Liver (tissue), 10 donors: ENCODE measurements at places on chromosomes 3 and 15.

- DNase-seq = peak; percentile 32
Measured at GRCh38 chr3:134060561-134061385, 31.0 kb upstream of the SLCO2A1 start.

- no peak for DNase-seq
Measured at GRCh38 chr15:65902373-65902772, 33.1 kb downstream of the RAB11A start.

GRCh38 chr15:99310745-99311144 lies 59.5 kb downstream of the LRRC28 start:
- no peak for DNase-seq

DNA sequence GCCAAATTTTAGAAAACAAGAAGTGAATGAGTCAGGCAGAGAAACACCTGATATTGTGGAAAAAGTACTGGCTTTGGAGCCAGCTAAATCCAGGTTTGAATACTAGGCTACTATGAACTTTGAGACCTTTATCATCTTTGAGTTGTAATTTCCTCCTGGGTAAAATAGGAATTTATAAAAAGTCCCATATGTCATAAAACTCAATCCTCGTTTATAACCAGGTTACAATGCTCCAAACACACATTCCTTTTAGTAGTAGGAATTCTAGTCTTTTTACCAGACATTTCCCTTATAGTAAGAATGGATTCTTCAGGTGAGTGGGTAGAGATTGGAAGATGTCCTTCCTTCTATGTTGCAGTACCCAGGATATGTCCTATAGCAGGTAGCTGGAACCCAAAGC lies 16.7 kb upstream of the DPH6 start:
- no peak for DNase-seq

DNA sequence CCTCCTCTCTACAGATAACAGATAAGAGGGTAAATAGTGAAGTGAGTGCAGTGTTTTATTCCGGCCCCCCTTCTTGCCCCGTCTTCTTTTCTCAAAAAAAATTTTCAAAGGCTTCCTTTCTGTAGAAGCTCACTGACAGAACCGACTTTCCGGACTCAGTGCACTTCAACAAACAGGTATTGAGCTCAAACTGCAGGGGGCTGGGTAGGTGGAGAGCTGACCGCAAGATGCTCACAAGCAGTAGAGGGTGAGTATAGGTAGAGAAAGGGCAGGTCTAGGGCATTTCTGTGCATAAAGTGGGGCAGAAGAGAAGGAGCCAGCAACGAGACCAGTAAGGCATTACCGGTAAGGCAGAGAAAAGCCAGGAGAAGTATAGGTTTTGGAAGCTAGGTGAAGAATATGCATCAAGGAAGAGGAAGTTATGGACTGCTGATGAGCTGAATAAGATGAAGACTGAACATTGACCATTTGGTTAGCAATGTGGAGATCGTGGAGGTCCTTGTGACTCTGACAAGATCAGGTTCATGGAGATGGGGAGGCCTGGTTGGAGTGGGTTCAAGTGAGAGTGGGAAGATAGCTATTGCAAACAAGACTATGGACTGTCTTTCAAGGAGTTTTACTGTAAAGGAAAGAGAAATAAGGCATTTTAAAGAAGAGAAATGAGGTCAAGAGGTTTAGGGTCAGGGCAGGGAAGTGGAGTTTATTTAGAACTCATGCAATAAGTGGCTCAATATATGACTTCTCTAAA lies 97.4 kb downstream of the ST6GAL1 start:
- no peak for DNase-seq

GRCh38 chr3:106117490-106117858 lies 248.7 kb upstream of the CBLB start:
- DNase-seq = no peak
